ENCODE measurements at places on chromosomes 4 and X. TPM values are rescaled to one million over a fixed set of nuclear protein-coding genes. Genes with fewer than 3 reads are reported as not detected.

GRCh38 chrX:123476611-123477219, 256.1 kb downstream of the THOC2 start:
- H3K27me3 ChIP-seq, result no peaks in the 10 kb centered on the region
- peak overlapping the region; percentile 2 for H3K4me3 ChIP-seq

The HMX1 gene
- not detected for total RNA-seq

DNA sequence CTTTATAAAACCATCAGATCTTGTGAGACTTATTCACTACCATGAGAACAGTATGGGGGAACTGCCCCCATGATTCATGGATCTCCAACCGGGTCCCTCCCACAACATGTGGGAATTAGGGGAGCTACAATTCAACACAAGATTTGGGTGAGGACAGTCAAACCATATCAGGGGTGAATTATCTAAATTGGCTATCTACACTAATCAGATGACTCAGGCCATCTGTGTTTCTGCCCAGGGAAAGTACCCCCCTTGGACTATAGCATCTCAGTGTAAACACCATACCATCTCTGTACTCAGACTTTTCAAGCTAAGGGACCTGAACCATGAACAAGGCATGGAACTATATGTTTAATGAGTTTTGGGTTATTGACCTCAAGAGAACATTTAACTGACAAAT, 76.8 kb downstream of the LNX1 start:
- H3K4me1 ChIP-seq, result peaks cover 8% of the 10 kb centered on the region
- DNase-seq, result no peak
- H3K27me3 ChIP-seq, result no peaks in the 10 kb centered on the region
- no peak overlapping the region for H3K4me3 ChIP-seq
- H3K36me3 ChIP-seq, result no peaks in the 10 kb centered on the region
- no peak overlapping the region for H3K27ac ChIP-seq

GRCh38 chr4:80619070-80619674, 283.6 kb downstream of the CFAP299 start:
- no peak overlapping the region for H3K4me3 ChIP-seq
- H3K4me1 ChIP-seq, result no peaks in the 10 kb centered on the region
- no peak for DNase-seq
- H3K36me3 ChIP-seq, result no peaks in the 10 kb centered on the region

The OTUD6A gene
- not detected for total RNA-seq

GRCh38 chrX:8815460-8816065, 14.4 kb upstream of the FAM9A start:
- no peak overlapping the region for H3K4me3 ChIP-seq
- H3K27me3 ChIP-seq, result no peaks in the 10 kb centered on the region
- DNase-seq, result no peak
- no peaks in the 10 kb centered on the region for H3K36me3 ChIP-seq

GRCh38 chr4:156581282-156582063, 390.1 kb downstream of the PDGFC start:
- H3K4me3 ChIP-seq, result peak overlapping the region; percentile 49
- no peaks in the 10 kb centered on the region for H3K36me3 ChIP-seq
- no peaks in the 10 kb centered on the region for H3K27me3 ChIP-seq
- DNase-seq, result no peak

GRCh38 chr4:31045724-31046318, 325.7 kb downstream of the PCDH7 start:
- peaks cover 4% of the 10 kb centered on the region for H3K4me1 ChIP-seq
- H3K36me3 ChIP-seq, result no peaks in the 10 kb centered on the region
- no peaks in the 10 kb centered on the region for H3K27me3 ChIP-seq
- no peak overlapping the region for H3K27ac ChIP-seq
- H3K4me3 ChIP-seq, result no peak overlapping the region
- DNase-seq, result no peak

DNA sequence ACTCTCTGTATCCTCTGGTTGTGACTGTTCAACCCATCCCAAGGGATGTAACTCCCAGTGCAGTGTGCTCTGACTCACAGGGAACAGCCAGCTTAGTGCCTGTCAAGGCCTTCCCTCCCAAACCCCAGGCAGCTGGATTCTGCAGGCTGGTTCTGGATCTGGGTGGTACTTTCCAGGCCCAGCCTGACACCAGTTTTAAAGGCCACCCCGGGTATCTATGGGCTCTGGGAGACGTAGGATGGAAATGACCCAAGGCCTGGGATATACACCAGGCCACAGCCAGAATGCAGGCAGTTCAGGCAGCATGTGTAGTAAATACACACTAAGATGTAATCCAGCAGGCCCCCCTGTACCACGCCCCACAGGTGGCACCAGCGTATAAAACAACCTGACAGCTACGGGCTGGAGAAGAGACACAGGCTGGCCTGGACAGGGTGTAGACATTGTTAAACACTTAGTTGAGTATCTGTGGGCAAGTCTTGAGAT, 64.2 kb downstream of the SPINK2 start:
- peak overlapping the region; percentile 66 for H3K27ac ChIP-seq
- no peaks in the 10 kb centered on the region for H3K27me3 ChIP-seq
- DNase-seq, result no peak
- H3K36me3 ChIP-seq, result no peaks in the 10 kb centered on the region

- H3K27me3 ChIP-seq, result no peaks in the 10 kb centered on the region
- H3K4me3 ChIP-seq, result peak overlapping the region; percentile 46
- H3K4me1 ChIP-seq, result peaks cover 38% of the 10 kb centered on the region
- H3K36me3 ChIP-seq, result no peaks in the 10 kb centered on the region
- DNase-seq, result no peak
- peak overlapping the region; percentile 77 for H3K27ac ChIP-seq
Measured at GRCh38 chr4:1192493-1193205, 20.3 kb upstream of the SPON2 start.

DNA sequence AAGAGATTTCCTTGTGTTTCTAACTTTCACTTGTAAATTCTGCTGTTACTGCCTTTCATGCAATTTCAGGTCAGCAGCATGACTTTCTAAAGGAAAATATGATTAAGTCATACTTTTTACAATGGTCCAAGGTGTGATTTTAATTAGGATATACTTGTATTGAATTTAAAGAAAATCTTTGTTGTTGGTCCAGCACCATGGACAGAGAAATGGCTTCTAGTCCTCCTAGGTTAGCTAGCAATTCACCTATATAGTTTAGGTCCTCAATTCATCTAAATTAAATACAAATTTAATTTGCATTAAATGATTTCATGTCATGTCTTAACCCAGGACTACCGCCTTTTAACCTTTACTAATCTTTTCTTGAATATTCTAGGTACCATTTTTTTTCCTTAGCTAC, 304.9 kb upstream of the RPS6KA3 start:
- no peak overlapping the region for H3K27ac ChIP-seq
- no peak for DNase-seq
- no peaks in the 10 kb centered on the region for H3K27me3 ChIP-seq
- no peak overlapping the region for H3K4me3 ChIP-seq
- no peaks in the 10 kb centered on the region for H3K36me3 ChIP-seq
- H3K4me1 ChIP-seq, result no peaks in the 10 kb centered on the region

- H3K4me3 ChIP-seq, result no peak overlapping the region
- H3K27me3 ChIP-seq, result no peaks in the 10 kb centered on the region
- H3K27ac ChIP-seq, result no peak overlapping the region
- DNase-seq, result no peak
Measured at GRCh38 chr4:155889031-155889793, 14.3 kb upstream of the TDO2 start.

All from thoracic aorta (tissue), 2 donors.